ENCODE measurements at places on chromosomes 6 and 20.
A peak's percentile ranks its signal among the peaks of the same experiment; 100 is the strongest.

GRCh38 chr6:147185216-147185615 lies 19.0 kb upstream of the STXBP5 start:
- DNase-seq = no peak

DNA sequence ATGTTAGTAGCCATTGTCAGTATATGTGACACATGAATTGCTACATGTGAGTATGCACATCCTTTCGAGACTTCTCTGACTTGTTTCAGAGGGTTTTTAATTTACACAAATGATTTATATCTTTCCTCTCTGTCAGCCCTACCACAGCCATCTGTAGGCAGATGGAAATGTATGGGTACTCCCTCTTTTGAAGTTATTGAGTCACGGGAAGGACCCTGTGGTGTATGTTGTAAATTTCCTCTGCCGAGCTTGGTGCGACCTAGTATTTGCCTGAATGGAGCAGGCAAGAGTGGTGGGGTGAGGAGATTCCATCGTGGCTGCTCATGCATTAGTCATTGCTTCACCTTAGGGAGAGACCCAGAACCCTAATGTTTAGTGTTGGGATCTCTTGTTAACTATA lies 171.9 kb downstream of the JARID2 start:
- DNase-seq = no peak

- no peak for DNase-seq
Observed at GRCh38 chr6:106533054-106533453, 96.2 kb downstream of the RTN4IP1 start.

GRCh38 chr20:24960302-24960801 lies 11.3 kb downstream of the CST7 start:
- DNase-seq = no peak

DNA sequence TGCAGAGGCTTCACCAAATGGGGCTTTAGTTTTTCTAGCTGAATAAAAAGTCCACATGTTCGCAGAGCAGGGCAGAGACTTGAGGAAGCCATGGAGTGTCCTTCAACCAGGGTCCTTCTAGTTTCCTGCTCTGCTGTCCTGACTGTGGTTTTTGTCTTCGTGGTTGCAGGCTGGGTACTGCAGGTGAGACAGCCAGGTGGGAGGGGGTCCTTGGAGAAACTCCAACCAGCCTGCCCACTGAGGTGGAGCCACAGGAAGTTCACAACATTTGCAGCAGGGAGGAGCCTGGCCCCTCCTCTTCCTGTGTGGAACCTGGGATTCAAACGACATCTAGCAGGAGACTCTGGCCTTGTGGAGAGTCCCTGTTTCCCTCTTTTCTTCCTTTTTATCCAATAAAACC lies 68.8 kb upstream of the MYLIP start:
- no peak for DNase-seq

DNA sequence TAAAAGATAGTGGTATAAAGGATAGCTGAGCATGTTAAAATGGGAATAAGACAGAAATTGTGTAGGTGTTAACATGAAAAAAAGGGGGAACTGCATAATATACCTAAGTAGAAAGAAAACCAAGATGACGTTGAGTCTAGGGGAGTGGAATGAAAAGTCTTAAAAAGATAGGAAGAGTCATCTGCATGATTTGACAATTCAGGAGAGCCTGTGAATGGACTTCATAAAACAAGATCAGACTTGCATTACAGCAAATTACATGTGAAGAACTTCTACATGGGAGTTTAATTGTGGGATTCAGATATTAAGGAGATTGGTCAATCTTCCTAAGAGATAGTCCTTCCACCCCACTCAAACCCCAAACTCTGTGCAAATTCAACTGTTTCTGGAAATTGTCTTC lies 85.5 kb downstream of the WASF1 start:
- no peak for DNase-seq

DNA sequence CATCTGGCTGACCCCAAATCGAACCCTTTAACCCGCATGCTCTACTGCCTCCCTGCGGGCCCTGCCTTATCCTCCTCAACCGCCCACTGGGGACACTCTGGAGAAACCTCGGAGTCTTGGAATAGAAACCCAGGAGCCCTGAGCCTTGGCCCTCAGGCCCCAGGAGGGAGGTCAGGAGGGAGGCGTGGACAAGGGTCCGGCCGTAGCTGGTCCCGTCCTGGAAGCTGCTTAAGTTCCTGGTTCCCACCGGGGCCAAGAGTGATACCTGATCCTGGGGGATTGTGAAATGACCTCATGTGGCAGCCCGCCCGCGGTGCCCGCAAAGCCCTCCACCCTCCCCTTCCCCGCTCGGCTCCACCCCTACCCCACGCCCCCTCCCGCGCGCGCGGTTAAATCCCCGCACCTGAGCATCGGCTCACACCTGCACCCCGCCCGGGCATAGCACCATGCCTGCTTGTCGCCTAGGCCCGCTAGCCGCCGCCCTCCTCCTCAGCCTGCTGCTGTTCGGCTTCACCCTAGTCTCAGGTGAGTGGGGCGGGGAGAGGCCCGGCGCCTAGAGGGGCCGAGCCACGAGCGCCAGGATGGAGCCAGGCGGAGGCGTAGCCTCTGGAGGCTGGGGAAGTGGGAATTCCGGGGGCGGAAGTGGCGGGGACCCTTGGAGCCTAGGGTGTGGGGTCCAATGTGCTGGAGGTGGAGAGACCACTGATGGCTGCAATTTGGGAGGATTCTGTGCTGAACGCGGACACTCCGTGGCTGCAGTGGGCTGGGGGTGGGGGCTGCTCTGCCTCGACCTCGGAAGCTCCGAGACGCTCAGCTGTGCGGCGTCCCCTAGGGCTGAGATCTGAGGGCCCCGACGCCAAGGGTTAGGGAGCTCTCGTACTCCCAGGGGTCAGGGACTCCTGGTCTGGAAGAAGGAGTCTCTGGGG lies at the start of gene WFDC2:
WFDC2 (plus strand) TSS at position 418 of the 926 bp plus-strand sequence; CDS start at position 447, 29 bp downstream.
- DNase-seq = peak; percentile 75

- DNase-seq = no peak
Observed at GRCh38 chr6:154583546-154584188, 73.2 kb upstream of the CNKSR3 start.

- no peak for DNase-seq
Observed at GRCh38 chr6:41643899-41644269, 5.6 kb downstream of the MDFI start.

GRCh38 chr6:15533379-15534026 lies 129.3 kb downstream of the DTNBP1 start:
- no peak for DNase-seq

DNA sequence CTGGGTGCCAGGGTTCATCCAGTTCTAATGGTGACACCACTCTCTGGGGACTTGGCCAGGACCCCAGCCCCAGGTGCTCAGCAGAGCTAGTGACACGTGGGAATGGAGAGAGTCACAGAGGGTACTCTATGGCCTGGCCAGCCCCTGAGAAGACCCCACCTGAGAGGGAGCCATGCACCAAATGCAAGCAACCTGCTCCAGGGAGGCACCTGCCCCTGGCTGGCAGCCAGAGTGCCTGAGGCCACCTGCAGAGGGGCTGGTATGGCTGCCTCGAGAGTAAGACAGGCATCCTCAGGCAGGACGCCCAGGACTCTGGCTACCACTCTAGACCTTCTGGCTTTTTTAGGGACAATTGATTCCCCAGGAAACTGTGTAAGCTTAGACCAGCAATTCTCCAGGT lies 38.6 kb upstream of the CST7 start:
- no peak for DNase-seq

GRCh38 chr6:9121549-9121948 lies 686.2 kb upstream of the SLC35B3 start:
- no peak for DNase-seq

DNA sequence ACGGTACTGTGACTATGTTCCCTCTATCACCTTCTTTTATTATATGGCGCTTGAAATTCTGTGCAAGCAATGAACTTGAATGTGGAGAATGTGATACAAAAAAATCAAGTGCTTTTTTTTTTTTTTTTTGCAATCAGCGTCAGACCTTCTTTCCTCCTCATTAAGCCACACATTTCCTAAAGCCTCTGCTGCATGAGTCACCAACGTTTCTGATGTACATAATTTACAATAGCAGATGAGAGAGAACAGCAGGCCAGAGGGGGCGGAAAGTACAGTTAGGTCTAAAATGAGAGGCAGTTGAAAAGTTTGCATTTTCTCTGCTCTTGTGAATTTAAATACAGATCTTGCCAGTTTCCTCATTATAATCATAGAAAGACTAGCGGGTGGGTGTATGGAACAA lies 114.6 kb upstream of the RIPOR2 start:
- no peak for DNase-seq

DNA sequence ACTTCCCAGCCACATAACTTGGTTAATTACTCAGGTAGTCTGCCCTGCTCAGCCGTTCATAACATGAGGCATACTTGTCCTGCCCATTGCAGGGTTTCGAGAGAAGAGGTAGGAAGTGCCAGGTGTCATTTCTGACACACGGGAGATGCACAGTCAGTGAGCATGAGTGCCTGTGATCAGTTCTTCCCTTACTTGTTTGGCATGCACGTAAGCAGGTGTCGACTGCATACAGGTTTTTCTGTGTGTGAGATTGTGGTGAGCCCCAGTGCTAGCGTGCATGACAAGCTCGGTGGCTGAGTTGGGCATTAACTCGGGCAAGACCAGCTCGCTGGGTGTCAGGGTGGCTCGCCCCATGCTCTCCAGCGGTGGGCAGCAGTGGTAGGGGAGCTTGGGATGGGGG lies 51.2 kb upstream of the SLC22A1 start:
- DNase-seq = no peak

- peak; percentile 54 for DNase-seq
Observed at GRCh38 chr6:6771964-6772363, 183.4 kb downstream of the LY86 start.

- DNase-seq = no peak
Observed at GRCh38 chr6:46254331-46254730, 83.6 kb upstream of the ENPP5 start.

GRCh38 chr6:133644892-133645619 lies 243.9 kb upstream of the TCF21 start:
- DNase-seq = no peak

DNA sequence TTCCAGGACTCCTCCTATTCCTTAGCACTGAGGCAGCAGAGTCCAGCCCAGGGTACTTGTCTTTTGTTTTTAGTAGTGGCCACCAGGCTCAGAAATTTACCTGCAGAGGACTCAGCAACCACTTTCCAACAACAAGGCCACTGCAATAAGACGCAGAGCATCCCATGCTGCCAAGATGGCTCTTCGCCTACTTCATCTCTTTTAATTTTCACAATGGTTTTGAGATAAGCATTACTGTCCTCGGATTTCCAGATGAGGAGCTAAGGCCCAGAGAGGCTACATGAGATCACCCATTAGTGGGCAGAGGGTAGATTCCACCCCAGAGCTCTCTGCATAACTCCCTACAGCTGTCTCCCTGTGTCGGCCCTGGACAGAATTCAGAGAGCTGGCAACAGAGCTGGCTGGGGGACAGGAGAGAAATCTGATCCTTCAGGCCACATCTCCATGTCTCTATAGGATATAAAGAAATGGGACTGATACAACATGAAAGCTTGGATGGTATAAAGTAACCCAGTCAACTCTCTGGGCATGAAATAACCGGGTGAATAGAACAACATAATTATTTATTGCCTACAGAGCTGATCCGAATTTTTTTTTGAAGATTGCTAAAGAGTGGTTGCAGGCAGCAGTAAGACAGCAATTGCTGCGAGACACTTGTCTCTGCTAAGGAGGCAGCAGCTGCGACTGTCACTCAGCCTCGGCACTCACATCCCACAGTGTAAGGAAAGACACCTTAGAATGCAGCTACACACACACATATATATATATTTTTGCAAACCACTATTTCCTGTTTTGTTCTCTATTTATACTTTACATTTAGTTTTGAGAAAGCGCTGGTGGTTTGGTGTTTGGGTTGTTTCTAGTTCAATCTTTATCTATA lies 37.2 kb downstream of the SCML4 start:
- no peak for DNase-seq

- peak; percentile 93 for DNase-seq
Observed at GRCh38 chr20:20454850-20455627, 87.1 kb downstream of the INSM1 start.

DNA sequence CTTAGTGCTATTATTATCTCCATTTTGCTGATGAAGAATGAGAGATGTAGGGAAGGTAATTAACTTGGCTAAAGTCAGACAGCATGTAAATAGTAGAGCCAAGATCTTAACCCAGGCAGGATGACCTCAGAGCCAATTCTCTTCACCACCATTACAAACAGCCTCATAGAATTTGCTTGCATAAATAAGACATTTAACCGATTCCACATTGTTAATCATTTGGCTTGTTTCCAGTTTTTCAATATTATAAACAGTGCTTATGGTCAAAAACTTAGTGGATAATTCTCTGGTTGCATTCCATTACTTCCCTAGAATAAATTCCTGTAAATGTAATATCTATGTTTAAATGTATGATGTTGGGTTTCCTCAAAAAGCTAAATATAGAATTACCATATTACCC lies 19.1 kb upstream of the PRDM1 start:
- no peak for DNase-seq

- no peak for DNase-seq
Observed at GRCh38 chr6:136969433-136969832, 47.3 kb downstream of the SLC35D3 start.

DNA sequence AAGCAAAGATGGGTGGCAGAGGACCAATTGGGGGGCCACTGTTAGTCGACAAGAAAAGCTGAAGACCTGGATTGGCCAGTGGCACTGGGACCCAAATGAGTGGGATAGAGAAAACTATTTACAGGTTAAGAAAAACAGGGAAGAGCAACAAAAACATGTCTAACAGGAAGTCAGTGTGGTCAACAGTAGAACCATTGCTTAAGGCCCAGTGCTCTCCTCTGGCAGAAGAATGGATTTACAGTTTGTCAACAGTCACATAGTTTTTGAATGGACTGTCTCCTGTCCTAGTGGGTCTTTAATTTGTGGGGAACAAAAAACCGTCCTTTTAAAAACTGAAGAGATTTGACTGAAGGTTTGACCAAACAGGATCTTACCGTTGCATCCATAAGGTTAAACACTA lies 12.1 kb upstream of the WTAP start:
- DNase-seq = no peak

- no peak for DNase-seq
Observed at GRCh38 chr6:7550433-7550801, 8.9 kb downstream of the DSP start.

DNA sequence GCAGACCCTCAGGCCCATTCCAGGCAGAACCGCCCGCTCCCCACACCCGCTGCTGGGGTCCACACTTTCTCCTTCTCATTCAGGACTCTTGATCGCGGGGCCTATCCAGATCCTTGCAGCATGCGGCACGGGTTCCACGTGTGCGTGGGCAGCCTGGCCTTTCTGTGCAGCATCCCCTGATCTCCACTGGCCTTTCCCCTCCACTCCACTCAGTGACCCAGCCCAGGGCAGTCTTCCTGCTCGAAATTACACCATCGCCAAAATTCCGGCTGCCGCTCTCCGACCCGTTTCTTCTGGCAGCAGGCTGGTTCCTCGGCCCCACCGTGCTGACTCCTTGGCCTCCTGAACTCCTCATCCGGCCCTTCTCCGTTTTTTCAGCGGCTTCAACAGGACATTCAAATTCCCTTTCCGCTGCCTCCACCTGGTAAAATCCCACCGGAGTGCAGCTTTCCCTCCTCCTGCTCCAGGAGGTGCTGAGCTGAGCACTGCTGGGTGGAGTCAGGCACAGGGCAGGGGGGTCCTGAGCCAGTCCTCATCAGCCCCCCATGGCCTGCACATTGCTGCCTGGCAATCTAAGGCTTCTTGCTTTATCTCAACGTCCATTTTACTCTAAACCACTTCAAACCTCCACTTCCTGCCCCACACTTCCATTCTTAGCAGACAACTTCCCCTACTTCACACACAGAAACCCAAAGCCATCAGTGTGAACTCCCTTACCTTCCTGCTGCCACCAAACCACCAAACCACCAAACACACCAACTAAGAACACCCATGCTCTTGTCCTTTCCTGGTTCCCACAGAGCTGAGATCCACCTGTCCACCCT lies 9.0 kb downstream of the SFT2D1 start:
- no peak for DNase-seq

All from WERI-Rb-1 (cell line).